Natural killer cell treated with Interleukin-12 subunit alpha and Interleukin-12 subunit beta and Interleukin-15 and Interleukin-18, amount 100 ng/mL, for 72 hours (primary cell): ENCODE measurements at places on chromosomes 2 and 18.

- no peak for DNase-seq
Observed at GRCh38 chr2:229226382-229226781, 44.7 kb downstream of the PID1 start.

DNA sequence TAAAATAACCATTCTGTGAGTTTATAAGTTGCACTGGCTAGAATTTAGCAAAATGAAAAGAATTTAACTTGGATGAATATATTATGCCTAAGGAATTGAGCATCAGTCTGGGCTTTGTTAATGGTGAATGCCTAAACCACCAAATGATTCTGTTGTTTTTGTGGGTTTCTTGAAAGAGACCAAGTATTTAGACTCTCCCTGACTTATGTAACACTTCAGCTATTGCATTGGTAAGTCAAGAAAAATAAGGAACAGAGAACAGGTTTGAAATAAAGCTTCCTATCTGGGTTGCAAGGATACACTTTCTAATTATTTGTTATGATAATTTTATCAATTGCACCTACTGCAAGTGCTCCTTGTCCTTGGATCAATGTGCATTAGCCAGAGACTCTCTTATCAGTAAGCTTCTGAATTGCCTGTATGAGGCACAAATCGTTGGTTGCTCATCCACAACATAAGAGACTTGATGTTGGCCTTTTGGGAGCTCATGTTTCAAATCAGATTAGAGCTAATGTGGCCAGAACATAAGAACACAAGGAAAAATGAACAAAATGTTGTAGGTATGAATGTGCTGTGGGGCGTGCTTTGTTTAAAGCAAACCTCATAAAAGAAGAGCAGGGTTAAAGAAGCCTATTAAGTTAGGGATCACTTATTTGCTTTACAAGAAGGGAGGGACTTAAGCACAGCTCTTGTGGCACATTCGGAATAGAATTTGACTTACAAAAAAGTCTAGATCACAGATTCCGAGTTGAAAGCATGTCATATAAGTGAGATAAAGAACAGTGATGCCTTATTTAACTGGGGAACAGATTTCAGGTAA is 37.2 kb downstream of the PRKCE start:
- DNase-seq: no peak

- DNase-seq: no peak
Observed at GRCh38 chr18:54173980-54174630, 50.4 kb downstream of the MBD2 start.

DNA sequence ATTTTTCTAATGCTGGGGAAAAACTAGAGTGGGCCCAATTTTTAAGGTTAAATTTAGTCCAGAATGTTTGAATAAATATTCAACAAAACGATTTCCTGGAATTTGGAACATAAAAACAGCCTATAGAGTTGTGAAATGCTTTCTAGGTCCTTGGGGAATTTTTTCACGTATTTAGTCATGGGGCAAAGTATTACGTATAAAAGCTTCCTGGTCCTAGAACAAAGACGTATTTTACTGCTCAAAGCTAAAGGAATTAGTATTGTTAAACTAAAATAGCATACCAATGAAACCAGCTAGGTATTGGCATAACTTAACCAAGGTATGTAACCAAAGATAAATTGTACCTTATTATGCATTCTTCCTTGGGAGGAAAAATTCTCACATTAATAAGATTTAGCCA is 1.6 kb downstream of the SESTD1 start:
- no peak for DNase-seq

DNA sequence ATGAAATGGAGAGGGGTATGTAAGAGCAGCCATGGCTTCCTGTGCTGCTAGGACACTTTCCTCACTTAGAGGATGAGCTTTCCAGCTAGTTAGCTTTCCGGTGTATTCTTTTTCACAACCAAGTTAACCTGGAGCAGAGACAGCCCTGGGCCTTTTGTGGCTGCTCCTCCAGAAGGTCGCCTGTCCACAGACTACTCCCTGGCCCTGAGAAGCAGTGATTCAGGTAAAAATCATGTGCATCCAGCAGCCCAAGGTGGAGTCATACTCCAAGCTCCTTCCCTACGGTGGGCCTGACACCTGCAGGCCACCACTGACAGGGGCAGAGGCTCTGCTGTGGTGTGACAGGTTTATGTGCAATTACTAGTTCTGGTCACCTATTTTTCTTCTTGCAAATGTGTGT is 187.2 kb downstream of the ANKRD30B start:
- DNase-seq: no peak

- DNase-seq: no peak
Observed at GRCh38 chr18:26421931-26422330, 126.4 kb downstream of the KCTD1 start.

GRCh38 chr2:146952696-146953095 is 892.1 kb upstream of the ACVR2A start:
- DNase-seq: no peak

GRCh38 chr18:23311351-23312121 is 141.6 kb upstream of the RIOK3 start:
- no peak for DNase-seq
